Stimulated activated CD4-positive, alpha-beta T cell treated with anti-CD3 and anti-CD28 coated beads, Interleukin-1b, Interleukin-23, amount 100 ng/mL, for 1 hour (primary cell): ENCODE measurements at places on chromosomes 6 and 20.
A peak's percentile ranks its signal among the peaks of the same experiment; 100 is the strongest.

- no peak for DNase-seq
Observed at GRCh38 chr6:87487555-87487954, 14.8 kb downstream of the SLC35A1 start.

- peak; percentile 4 for DNase-seq
Observed at GRCh38 chr20:32155017-32155981, 45.8 kb downstream of the TM9SF4 start.

DNA sequence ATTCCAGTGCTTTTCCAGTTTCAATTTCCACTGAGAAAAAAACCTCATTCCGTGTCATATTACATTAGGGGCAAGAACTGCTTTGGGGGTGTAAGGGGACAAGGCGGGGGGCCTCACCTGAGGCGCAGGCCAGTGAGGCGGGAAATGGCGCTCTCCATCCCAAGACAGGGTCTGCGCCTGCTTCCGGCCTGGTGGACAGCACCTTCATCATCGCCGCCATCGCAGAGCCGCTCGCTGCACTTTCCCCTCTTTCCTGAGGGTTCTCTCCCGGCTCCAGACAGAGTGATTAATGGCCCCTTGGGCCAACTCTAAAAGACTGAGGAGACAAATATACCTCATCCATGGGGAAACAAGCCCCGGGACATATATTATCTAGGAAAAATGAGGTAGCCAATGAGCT lies 270.0 kb upstream of the SOX4 start:
- DNase-seq, result no peak

DNA sequence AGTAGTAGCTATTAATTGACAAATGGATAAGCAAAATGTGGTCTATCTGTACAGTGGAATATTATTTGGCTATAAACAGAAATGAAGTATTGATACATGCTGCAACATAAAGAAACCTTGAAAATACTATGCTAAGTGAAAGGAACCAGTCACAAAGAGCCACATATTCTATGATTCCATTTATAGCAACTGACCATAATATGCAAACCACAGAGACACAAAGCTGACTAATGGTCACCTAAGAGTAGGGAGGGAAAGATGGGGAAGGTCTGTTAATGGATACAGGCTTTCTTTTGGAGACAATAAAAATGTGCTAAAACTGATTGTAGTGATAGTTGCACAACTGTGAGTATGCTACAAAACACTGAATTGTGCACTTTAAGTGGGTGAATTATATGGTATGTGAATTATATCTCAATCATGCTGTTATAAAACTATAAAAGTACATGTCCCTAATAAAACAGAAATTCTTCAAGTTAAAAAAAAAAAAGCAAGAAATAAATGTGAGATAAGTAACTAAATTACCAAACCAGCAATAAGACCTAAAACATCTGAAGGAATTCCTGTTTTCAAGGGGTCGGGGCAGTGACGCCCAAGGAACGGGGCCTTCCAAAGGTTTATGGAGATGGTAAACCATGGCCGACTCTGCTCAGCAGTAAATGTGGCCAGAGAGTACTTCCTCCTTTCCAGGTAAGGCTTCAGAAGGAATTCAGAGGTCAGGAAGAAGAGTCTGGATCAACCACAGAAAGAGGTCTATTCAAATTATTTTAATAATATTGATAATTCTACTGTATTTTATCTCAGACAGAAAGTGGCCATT lies 75.4 kb downstream of the ARHGAP18 start:
- no peak for DNase-seq

- DNase-seq, result no peak
Observed at GRCh38 chr6:30322527-30323501, 3.9 kb upstream of the TRIM39 start.

DNA sequence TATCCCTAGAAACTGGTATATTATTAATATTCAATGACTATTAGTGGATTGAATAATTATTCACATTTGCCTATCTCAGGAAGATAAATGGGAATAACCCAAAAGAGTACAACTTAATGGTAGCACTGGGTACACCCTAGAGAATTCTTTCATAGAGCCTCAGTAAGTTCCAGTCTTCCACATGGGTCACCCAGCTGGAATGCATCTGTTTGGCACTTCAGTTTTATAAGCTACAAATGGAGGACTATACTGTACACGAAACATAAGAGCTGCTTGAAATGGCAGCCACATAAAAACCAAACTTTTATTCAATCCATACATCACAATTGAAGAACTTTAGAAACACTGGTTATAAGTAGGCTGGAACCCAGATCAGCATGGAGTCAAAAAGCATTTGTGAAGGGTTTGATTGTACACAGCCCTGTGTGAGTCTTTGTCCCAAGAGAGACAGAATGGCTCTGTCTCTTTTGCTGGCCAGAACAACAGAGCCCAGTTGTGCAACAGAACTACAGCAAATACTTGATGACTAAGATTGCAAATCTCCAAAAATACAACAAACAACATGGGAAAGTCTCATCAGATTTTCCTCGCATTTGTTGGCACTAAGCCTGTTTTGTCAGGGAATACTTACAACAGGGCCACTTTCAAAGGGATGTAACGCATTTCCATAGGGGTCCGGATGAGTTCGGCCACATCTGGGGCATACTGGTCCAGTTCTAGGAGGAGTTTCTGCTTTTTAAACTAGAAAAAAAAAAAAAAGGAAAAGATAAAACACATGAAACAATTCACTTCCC lies 39.5 kb downstream of the PIGU start:
- DNase-seq, result no peak

DNA sequence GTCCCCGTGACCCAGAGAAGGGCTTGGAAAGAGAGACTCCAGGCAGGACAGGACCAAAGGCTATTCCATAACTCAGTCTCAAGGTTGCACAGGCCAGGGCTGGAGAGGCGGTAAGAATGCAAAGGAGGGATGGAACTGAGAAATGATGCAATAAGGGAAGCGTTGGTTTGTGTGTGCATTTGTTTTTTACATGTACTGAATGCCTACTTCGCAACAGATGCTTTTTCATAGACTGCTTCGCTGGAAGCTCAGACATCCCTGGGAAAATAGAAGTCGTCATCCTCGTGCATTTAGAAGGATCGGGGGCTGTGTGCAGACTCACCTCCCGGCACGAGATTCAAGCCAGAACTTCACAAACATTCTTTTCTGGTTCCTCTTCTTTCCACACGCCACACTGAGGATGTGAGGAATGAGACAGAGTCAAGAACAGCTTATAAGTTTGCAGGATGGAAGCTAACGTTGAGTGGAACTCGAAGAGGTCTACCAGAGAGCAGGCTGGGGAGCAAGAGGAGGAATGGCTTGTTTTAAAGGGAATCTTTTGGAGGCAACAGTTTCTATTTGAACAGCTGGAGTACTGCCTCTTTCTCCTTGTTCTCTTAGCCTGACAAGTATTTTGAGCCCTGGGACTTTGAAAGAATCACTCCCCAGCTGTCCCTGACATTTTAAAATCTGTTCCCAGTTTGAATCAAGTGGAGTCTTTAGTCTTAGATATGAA lies 19.3 kb upstream of the LY86 start:
- no peak for DNase-seq

DNA sequence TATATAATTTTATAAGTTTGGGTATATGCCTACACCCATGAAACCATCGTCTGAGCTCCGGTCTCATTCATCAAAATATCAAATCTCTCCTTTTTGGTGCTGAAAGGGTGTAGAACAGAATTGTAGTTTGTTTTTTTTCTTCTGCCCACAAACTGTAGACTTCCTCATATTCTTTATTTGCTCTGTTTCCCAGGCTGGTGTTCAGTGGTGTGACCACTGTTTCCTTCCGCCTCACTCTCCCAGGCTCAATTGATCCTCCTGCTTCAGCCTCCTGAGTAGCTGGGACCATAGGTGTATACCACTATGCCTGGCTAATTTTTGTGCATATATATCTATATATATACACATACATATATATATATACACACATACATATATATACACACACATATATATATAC lies 139.6 kb upstream of the HCRTR2 start:
- no peak for DNase-seq

DNA sequence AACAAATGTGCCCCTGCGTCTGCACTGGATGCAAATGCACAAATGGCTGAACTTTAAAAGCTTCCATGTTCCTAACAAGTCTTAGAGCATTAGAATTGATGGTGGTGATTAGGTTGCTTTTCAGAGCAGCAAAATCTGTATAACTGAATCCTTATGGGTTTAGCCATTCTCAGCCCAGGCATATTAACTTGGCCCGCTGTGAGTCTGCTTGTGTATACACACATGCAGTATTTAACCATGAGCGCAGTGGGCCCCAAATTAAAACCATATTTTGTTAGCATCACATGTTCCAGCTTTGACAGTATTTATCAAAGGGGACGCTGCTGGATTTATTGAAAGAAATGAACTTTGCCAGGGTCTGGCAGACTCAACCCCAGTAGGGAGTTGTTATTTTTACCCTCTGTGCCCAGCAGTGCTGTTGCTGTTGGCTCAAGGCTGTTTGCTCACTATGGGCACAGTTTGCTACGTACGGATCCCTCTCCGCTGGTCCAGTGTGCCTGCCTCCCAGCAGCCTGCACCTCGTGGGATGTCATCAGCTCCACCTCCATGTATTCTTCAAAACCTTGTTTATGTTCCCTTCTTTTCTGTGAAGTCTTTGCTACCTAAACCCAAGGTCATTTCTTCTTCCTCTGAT lies 144.7 kb downstream of the QRSL1 start:
- no peak for DNase-seq

DNA sequence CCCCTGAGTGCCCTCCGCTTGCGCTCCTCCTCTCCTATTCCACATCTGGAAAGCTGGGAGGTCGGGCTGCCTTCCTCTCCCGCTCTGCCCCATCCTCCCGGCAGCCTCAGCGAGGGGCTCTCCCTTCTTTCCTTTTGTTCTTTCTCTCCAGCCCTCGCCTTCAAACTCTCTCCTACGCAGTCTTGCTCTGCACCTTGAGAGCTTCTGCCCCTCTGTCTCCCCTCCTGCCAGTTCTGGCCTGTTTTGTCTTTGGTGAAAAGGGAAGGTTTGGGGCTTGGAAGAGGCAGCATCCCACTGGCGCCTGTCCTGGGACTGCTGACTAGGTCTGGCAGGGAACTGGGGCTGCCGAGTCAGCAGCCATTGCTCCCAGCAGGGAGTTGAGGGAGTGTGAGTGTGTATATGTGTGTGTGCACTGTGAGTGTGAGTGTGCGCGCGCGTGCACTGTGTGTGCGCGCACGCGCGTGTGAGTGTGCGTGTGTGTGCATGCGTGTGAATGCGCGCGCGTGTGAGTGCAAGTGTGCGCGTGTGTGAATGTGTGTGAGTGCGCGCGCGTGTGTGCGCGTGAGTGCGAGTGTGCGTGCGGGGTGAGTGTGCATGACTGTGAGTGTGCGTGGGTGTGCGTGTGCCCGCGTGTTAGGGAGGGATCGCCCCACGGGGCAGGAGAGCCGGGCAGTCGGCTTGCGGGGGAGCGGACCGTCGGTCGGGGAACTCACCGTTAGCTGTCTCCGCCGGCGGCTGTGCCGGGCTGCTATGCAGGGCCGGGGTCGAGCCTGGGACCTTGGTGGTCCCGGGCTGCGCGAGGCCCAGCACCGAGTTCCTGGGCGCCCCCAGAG lies 523 bp downstream of the CPXM1 start:
- no peak for DNase-seq

DNA sequence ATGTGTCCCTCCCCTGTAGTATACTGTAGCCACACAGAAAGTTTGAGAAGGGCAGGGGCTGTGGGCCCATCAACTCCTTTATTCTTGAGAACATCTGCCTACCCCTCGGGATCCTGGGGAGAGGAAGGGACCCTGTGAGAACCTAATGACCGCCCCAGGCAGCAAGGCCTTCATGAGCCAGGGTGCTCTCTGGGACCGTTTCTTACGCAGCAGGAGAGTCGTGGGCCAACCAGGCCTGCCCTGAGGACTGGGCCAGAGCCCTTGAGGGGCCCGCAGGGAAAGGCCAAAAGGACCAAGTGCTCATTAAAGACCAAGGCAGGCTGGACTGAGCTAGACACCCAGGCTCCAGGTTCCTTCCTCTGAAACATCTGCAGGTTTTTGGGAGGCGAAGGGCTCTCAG lies 5.2 kb downstream of the SGK2 start:
- no peak for DNase-seq

- no peak for DNase-seq
Observed at GRCh38 chr6:41408982-41409381, 73.6 kb downstream of the NCR2 start.

DNA sequence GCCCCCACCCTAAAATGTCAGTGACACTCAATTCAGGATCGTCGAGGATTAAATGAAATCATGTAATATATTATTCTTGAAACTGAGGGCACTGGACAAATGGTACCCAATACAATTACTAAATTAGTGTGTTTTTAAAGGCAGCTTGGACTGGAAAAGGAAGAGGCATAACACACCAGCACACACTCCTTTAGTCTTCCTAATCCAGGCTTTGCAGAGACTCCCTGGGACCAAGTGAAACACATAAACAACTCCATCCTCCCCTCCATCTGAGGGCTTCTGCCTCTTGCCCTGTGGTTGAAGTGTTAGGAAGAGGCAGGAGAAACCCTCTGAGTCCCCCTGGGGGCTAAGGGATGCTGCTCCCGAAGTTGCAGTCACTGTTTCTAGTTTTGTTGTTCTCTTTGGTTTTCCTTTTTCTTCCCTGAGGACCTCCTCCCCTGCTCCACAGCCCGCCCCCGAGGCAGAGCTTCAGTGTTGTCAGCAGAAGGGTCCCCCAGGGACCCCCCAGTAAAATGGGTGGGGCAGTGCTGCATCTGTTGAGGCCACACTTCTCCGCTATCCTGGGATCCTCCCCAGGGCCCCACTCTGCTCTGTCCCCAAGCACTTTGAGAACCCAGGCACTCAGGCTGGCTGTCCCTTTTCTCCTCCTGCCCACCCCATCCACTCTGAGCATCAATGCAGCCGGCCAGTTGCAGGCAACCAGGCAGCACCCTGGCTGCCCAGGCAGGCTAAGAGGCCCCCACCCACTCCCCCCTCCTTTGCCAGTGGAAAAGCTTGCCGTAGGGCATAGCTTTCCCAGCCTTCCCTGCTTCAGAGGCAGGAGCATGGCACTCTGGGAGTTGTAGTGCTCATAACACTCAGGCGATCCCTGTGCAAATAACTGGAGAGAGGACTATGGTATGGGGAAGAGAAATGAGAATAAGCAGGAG lies 5.9 kb downstream of the TMEM63B start:
- no peak for DNase-seq

DNA sequence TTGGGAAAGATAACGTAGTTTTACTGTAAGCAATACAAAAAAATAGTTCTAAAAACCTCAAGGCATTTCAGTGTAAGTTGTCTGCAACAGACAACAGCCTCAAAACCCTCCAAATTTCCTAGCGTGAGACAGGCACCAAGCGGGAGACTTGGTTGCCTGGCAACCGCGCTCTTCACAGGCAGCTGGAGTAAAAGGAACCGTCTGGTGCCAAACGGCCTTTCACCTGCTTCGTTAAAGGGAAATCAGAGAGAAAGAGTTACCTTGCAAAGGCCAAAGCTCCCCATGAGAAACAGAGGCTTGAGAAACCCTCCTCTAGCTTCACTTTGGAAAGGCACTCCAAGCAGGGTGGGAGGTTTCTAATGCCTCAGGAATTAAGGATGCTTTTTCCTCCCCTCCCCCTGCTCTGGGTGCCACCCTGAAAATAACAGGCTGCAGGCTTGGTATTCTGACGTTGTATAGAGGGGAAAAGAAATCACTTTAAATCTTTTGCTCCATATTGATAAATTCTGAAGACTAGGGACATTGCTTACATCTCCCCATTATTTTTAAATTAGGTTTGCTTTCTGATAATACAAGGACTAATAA lies 129.7 kb upstream of the UFL1 start:
- no peak for DNase-seq
